ENCODE measurements at places on chromosomes 2 and 18.
A peak's percentile ranks its signal among the peaks of the same experiment; 100 is the strongest.

DNA sequence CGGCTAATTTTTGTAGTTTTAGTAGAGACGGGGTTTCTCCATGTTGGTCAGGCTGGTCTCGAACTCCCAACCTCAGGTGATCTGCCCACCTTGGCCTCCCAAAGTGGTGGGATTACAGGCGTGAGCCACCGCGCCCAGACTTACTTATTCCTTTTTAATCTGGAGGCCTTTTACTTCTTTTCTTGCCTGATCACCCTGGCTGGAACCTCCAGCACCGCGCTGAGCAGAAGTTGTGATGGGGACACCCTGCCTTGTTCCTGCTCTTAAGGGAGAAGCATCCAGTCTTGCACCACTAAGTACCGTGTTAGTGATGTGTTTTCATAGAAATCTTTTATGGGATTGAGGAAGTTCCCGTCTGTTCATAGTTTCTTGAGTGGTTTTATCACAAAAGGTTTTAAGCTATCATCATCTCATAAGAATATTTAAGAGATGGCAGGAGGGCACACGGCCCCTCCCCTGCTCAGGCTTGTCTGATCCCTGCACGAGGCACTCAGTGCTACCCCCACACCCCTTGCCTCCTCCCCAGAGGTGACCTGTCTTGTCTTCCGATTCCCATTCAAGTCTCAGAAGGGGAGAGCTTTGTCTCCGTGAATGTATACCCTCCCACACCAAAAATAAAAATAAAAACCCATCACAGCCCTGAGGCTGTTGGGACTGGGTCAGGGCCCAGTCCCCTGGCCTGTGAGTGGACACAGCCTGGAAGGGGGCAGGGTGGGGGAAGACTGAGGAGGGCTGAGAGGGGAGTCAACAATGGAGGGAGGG is 65.3 kb upstream of the SMAD7 start:
- no peak for DNase-seq

GRCh38 chr2:240949791-240950705 is 43.9 kb downstream of the CROCC2 start:
- no peak for DNase-seq

GRCh38 chr2:38037757-38038621 is 38.0 kb downstream of the CYP1B1 start:
- peak; percentile 28 for DNase-seq

DNA sequence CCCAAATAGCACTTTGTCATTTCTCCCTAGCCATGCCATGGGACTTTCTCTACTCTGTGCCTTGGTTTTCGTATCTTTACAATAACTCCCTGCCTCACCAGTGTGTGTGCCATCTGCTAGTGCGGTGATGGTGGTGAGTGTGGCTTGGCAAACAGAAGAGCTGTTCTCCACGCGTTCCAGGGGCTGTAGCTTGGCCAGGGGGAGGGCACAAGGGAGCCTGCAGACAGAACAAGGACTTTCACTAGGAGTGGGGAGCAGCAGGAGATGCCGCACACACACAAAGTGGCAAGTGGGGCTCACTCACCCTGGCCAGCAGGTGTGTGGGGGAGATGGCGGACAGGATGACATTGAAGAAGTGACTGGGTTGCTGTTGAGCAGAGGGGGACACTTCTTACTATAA is 196.9 kb downstream of the HAUS1 start:
- no peak for DNase-seq

DNA sequence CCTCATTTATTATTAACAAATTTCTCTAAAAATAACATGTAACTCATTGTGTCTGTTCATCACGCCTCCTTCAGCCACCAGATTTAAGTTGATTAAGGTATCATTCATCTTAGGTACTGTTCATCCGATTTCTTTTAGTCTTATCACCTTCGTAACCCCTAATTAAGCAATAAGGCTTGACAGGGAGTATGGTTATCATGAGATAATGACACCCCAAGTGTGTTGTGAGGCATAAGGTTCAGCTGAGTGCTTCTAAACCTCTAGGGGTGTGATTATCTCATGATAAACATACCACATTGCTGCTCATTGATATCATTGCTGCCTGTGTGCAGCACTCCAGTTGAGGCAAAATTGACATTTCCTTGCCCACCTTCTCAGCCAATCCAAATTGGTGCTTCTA is 158.9 kb upstream of the BOD1L2 start:
- DNase-seq: no peak

DNA sequence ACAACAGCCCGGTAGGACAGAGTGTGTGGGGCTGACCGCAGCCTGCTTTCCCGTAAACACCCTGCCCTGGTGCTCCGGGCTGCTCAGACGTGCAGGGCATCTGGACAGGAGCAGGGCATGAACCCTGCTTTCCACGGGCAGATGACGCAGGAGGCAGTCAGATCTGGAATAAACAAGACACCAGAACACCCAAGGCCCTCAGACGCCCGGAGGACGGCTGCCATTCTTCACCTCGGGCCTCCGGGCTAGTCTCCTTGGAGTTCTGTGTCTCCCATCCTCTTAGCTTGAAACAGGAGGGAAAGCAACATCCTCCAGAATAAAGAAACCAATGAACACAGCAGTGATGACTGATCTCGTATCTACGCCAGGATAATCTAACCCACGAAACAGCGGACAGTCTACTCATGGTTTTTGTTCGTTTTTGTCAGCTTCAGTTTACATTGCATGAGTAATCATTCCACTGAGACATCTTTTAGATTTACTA is 7.3 kb downstream of the PXDN start:
- no peak for DNase-seq

GRCh38 chr2:178414266-178415247 is 36.4 kb downstream of the PRKRA start:
- peak; percentile 81 for DNase-seq

GRCh38 chr18:3345452-3345851 is 83.5 kb downstream of the MYL12B start:
- DNase-seq: no peak

DNA sequence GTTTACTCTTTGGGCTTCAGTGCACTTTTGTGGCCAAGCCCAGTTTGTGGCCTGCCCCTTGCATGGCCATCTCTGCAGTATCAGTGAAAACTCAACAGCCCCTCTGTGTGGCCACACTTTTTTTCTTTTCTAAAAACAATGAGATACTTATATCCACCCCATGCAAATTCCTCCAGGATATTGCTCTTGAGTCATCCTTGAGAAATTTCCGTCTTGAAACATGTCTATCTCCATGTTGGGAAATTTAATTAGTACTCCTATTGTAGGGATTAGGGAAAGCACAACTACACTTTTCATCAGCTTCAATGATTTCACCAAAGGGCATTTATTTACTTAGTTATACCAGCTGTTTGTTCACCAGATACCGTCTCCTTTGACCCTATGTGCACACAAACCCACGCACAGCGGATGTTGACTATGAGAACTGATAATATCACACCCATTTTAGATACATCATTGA is 993.1 kb downstream of the TSN start:
- no peak for DNase-seq

DNA sequence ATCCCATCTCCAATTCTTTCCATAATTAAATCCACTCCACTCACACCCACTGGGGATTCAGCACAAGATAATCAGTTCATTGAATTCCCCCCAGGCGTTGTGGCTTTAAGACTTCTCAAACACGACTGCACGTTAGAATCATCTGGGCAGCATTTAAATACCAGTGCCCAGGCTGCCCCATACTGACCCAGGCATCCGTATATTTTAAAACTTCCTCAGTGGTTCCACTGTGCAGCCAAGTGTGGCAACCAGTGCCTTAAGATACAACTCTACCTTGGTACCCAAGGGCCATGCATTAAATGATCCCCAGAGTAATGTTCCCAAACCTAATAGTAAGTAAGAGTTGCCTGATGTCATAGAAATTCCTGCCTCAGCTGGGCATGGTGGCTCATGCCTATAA is 54.3 kb upstream of the BZW1 start:
- no peak for DNase-seq

DNA sequence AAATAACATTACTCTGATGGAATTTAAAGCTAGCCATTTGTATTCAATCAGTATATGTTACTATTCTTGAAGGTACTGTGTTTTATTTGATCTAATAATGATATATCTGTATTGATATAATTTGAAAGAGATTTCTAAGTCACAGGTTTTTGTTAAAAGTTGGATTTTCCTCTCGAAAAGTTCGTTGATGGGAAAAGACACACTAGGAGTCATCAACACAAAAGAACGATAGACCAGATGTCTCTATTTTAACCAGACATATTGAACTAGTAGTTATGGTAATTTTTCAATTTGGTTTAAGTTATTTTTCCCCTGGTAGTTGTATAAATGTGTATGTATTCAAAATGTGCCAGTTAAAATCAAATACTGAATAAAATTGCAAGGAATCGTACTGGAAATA is 2.5 kb downstream of the ASXL3 start:
- DNase-seq: no peak

- DNase-seq: no peak
Measured at GRCh38 chr2:232836934-232837333, 33.1 kb upstream of the SNORC start.

- no peak for DNase-seq
Measured at GRCh38 chr2:185668710-185669109, 69.9 kb upstream of the FSIP2 start.

DNA sequence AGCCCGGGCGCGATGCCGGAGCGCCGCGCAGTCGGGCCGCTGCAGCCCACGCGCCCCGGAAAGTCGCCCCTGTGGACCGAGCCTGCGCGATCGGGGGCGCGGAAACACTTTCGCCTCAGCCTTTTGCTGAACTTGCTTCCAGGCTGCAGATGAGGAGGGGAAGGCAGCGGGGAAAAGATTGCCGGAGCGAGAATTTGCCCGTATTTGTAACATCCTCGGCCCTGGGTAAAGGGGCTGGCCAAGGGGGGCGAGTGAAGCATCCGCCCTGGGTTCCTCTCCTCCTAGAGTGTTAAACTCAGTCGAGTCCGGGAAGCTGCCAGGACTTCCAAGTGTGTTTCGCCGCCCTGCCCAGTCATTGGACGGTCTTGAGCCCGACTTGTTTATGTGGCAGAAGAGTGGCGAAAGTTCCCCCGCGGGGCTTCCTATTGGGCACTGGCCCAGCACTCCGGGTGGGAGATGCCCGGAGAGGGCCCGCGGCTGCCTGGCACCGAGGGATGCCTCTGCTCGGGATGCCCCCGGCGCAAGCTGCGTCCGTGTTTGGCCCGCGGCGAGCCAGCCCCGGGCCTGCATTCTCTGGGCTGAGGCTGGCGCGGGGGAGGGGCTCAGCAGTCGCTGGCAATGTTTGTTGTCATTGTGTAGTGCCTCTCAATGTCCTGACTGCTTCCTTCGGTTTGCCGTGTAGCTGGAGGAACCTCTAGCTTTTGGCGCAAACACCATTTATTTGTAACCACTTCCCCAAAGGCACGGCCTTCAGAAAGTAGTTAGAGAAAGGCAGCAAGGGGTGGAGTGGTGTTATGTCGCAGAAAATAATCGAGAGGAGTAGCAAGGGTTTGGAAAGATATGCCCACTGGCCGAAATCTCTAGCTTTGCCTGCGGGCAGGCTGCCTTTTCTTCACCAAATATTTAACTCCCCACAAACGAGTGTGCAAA is 1.1 kb downstream of the CYBRD1 start:
- DNase-seq: no peak

DNA sequence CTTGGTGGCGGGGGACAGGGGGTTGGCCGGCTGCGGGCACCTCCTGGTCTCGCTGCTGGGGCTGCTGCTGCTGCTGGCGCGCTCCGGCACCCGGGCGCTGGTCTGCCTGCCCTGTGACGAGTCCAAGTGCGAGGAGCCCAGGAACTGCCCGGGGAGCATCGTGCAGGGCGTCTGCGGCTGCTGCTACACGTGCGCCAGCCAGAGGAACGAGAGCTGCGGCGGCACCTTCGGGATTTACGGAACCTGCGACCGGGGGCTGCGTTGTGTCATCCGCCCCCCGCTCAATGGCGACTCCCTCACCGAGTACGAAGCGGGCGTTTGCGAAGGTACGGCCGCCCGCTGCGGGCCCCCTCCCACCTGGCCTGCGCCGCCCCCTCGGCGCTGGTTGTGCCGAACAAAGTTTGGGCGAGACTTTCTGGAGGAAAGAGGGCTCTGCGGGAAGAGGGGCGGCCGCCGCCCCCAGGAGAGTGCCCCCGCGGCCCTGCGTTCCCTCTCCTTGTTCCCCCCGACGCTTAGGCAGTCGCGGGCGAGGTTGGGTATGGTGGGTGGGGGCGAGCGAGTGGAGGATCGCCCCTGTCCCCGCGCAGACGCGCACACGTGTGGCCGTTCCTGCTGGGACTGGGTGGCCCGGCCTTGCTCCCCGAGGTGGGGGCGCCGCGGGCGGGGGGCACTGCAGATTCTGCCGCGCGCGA is 866 bp downstream of the CRIM1 start:
- DNase-seq: no peak

Measured in forelimb muscle (tissue), 1 donor.